ENCODE measurements at places on chromosomes 11 and 22. TPM values are rescaled to one million over a fixed set of nuclear protein-coding genes. Genes with fewer than 3 reads are reported as not detected.
A peak's percentile ranks its signal among the peaks of the same experiment; 100 is the strongest.

Gene DNAJB13
- total RNA-seq, result 3.4 TPM

DNA sequence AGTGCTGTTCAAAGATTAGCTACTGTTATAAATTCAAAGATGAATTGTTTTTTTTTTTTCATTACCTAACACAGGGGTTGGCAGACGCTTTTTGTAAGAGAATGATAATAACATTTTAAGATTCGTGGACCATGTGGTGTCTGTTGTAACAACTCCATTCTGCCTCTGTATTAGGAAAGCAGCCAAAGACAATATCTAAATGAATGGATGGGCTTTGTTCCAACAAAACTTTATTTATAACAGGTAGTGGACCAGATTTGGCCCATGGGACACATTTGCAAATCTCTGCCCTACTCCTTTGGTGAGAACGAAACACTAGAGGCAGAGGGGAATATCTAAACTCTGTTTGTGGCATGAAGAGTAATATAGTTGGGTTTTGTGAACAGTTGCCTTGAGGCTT lies 83.6 kb upstream of the BLID start:
- DNase-seq, result no peak

Gene C11orf65
- total RNA-seq, result 1.1 TPM

Gene P4HA3
- not detected for total RNA-seq

Gene CRYAB
- total RNA-seq, result 52.9 TPM

GRCh38 chr11:110912437-110912836 lies 200.2 kb upstream of the ARHGAP20 start:
- DNase-seq, result no peak

DNA sequence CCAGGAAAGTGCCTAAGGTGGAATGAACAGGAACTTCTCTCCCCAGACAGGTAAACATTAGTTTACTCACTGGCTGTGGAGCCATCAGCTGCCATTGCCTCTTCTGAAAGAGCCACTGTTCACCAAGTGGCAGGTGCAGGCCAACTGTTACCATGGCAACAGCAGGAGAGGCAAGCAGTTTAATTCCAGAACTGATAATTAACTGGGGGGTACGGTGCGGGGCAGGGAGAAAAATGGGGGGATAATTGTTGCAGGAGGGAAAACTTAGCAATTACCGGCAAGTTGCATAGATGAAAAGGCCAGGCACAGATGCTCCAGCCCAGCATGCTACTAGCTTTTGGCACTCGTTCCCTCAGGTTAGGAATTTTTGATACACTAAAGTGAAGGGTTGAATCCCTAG lies 85.1 kb downstream of the TRIM44 start:
- no peak for DNase-seq

Gene FGF19
- not detected for total RNA-seq

Gene ACR
- 1.9 TPM for total RNA-seq

GRCh38 chr11:2885678-2886081 lies at the start of gene CDKN1C:
CDKN1C (minus strand) TSS chr11:2885775; CDS start chr11:2885456, 319 bp downstream.
- DNase-seq, result peak; percentile 98

GRCh38 chr22:50726643-50727340 lies 11.2 kb upstream of the ACR start:
- no peak for DNase-seq

GRCh38 chr11:100857236-100858005 lies 170.3 kb downstream of the ARHGAP42 start:
- DNase-seq, result no peak

DNA sequence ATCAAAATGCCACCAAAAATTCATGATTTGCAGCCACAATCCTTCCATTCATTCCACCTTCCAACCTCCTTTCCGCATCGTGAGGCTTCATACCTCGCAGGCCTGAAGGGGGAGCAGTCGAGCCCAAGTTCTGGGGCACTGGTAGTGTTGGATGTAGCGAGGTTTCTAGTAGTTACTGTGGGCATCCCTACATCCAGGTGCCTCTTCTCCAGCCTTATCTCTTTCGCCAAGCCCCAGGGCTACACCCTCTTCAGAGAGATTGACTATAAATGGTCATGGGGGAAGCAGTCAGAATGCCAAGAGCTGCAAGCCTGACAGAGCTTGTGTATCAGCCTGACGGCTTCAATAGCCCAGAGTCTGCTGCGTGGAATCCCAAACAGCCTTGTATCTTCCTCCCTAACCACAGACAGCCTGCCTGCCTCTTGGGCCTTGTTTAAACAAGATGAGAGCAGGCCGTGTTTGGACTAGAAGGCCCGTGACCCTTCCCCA lies 28.9 kb downstream of the CLMP start:
- no peak for DNase-seq

DNA sequence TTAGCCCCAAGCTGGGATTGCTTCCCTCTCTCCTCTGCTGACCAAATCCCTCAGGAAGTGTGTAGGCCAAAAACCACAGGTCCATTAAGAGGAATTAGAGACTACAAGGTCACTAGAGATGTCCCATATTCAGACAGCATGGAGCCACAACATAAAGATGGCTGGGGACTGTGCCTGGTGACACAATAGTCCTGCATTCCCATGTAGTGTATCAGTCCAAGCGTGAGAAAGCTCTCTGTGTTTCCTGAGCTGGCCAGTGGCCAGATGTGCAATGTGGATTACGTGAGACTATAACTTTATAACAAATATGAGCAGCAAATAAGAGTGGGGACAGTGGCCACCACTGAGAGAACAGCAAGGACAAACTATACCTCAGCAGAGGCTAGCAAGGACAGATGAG lies 7.6 kb upstream of the MS4A10 start:
- DNase-seq, result no peak

Gene SLC5A12
- not detected for total RNA-seq

Gene ASPHD2
- total RNA-seq, result 0.33 TPM

GRCh38 chr22:41458161-41458728 lies 10.2 kb downstream of the PHF5A start:
- no peak for DNase-seq

- DNase-seq, result peak; percentile 84
These were observed 14.8 kb upstream of the RPS3 start for GRCh38 chr11:75384438-75385080.
